NCI-H774 (cell line): ENCODE measurements at places on chromosomes 6 and 20.
A peak's percentile ranks its signal among the peaks of the same experiment; 100 is the strongest.

DNA sequence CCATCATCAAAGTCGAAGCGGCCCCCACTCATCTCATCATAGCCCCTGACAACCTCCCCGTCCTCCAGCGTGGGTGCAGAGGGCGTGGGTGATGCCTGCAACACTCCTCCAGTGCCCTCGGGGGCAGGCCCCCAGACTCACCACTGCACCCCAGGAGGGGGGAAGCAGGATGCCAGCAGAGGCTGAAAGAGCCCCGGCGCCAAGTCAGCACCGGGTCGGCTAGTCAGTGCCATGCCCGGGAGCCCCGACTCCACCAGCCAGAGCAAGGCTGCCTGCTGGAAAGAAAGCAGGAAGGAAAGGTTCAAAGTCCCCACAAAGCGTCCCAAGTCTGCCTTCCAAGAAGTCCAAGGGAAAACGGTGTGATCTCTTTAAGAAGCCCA lies 324 bp downstream of the JPH2 start:
- no peak for DNase-seq

DNA sequence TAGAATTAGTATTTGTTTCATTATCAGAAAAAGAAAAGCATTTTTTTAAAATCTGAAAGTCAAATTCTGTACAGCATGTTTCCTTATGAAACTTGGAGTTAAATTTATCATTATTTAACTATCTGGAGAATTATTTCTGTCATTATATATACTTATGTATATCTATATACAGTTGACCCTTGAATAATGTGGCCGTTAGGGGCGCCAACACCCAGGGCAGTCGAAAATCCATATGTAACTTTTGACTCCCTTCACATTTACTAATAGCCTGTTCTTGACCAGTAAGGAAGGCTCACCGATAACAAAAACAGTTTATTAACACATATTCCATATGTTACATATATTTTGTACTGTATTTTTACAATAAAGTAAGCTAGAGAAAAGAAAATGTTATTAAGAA lies 341.2 kb downstream of the ADGRB3 start:
- no peak for DNase-seq

GRCh38 chr6:108580646-108581045 lies 19.9 kb downstream of the FOXO3 start:
- DNase-seq, result no peak

DNA sequence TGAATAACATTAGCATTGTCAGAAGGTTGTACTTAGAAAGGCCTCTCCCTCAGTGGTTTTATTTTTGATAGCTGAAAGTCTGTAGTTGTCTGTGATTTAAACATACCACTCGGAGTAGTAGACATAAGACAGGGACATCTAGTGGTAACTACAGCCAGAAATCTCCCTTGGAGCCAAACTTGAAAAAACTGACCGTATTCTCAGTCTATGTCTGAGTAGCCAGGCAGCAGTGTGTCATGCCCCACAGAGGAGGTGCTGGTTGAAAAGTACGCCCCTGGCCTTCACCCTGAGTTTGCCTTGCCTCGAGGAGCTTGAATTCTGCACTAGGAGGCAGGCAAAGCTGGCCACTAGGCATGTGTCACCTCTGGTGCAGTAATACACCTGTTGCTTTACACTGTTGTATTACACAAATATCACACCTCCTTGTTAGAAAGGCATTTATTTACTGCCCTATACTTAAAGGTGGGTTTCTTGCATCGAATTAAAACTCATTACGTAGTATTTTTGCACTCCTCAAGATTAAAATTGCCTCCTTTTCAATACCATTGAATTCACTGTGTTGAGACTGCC lies 20.8 kb downstream of the ZBTB2 start:
- no peak for DNase-seq

- DNase-seq, result no peak
These were observed 309.4 kb upstream of the MAN1A1 start for GRCh38 chr6:119658917-119659316.

- no peak for DNase-seq
These were observed 60.3 kb downstream of the ADGRG6 start for GRCh38 chr6:142361779-142362750.

- DNase-seq, result no peak
These were observed 133.6 kb downstream of the CDH26 start for GRCh38 chr20:60091861-60092260.

- DNase-seq, result peak; percentile 81
These were observed 89.7 kb downstream of the INSM1 start for GRCh38 chr20:20457392-20458126.

GRCh38 chr20:35796571-35796970 lies 24.8 kb downstream of the PHF20 start:
- no peak for DNase-seq

DNA sequence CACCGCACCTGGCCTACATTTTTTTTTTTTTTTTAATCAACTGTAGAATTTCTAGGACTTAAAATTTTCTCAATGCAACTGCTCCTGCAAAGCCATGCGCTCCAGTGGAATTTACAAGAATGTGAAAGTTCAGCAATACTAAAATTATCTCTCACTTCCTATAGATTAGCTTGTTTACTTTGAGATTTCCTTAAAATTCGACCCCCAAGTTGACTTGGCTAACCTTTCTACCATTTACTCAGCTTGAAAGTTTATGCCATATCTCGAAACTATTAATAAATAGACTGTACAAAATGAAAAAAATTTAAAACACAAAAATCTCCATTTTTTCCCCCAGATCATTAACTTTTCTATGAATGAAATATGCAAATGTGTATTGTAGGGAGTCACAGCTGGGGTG lies 64.3 kb downstream of the ZBTB2 start:
- no peak for DNase-seq

- DNase-seq, result peak; percentile 97
These were observed 136.4 kb downstream of the MTFR2 start for GRCh38 chr6:136113736-136114173.

DNA sequence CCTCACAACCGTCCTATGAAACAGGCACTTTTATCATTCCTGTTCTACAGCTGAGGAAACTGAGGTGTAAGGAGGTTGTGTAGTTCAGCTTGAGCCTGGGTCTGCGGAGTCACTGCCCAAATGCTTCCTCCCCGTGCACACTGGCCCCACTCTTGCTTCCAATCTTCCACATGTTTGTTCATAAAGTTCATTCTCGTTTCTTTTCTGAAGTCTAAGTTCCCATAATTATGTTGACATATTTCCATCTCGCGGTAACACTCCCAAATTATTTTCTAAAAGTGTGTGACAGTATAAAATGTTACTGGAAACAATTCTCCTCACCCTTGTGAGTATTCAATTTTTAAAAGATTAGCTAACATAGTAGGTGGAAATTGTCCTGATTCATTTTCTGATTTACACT lies 106.9 kb downstream of the SLC22A3 start:
- no peak for DNase-seq

DNA sequence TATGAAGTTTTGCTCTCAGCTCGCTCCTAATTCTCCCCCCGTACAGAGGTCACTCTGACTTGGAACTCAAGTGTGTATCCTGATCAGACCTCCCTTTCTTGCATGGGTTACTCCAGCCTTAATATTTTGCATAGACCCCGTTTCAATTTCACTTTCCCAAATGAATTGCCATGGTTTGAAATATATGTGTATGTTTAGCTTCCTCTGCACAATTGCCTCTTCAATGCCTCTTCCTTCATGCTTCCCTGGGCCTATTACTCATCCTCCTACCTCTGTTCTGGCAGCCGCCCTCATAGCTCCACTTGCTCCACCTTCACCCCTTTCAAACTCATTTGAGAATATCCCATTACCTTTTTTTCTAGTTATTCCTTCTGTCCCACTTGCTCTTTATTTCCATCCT lies 90.0 kb upstream of the SAMD5 start:
- DNase-seq, result no peak

GRCh38 chr6:31775184-31775583 lies 1.9 kb downstream of the VWA7 start:
- DNase-seq, result no peak

DNA sequence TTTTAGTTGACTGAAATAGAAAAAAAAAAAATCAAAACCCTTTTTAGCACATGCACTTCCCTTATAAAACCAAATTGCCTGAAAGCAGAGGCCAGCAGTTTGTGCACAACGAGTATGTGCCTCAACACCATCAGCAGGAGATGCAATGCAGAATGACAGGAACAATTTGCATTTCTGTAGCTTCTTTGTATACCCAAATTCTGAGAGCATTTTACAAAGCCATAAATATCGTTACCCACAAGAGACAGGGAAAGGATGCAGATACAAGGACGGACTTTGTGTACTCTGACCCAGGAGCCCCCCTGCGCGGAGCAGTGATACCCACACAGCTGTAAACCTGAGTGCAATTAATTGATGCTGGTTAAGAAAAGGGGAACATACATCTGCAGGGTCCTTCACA lies 285.6 kb downstream of the PRKN start:
- no peak for DNase-seq
